ENCODE measurements at places on chromosomes 3 and 15. TPM values are rescaled to one million over a fixed set of nuclear protein-coding genes. Genes with fewer than 3 reads are reported as not detected.

The SLC28A2 gene
- not detected for total RNA-seq

The KBTBD13 gene
- total RNA-seq = not detected

The ARNT2 gene
- not detected for total RNA-seq

The ACTRT3 gene
- 1.7 TPM for total RNA-seq

The PSMD6 gene
- 130 TPM for total RNA-seq

DNA sequence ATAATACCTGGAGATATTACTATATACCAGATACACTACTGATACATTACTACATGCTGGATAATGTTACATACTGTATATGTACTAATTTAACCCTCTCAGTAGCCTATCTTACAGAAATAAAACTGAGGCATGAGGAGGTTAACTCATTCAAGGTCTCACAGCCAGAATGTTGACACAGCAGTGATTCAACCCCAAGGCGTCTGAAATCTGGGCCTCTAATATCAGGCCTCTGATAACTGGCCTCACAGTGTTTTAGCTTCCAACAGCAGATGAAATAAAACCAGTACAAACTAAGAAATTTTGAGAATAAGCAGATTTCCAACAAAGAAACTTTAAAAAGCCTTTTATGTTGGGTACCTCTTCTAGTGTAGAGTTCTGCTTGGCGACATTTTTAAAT, 23.4 kb downstream of the DZIP1L start:
- no peak for DNase-seq
- no peak overlapping the region for H3K4me3 ChIP-seq
- H3K36me3 ChIP-seq = no peaks in the 10 kb centered on the region
- peaks cover 12% of the 10 kb centered on the region for H3K27me3 ChIP-seq
- H3K27ac ChIP-seq = no peak overlapping the region

GRCh38 chr3:108590460-108590859, 938 bp downstream of the DZIP3 start:
- DNase-seq = no peak
- H3K4me1 ChIP-seq = peaks cover 39% of the 10 kb centered on the region
- peak overlapping the region; percentile 99 for H3K27ac ChIP-seq
- H3K4me3 ChIP-seq = peak overlapping the region; percentile 100
- peaks cover 20% of the 10 kb centered on the region for H3K36me3 ChIP-seq

GRCh38 chr15:38557921-38558320, 6.7 kb downstream of the RASGRP1 start:
- peak overlapping the region; percentile 95 for H3K27ac ChIP-seq
- H3K27me3 ChIP-seq = no peaks in the 10 kb centered on the region
- peaks cover 96% of the 10 kb centered on the region for H3K4me1 ChIP-seq
- peak overlapping the region; percentile 61 for H3K4me3 ChIP-seq

GRCh38 chr3:197775317-197775716, 15.7 kb upstream of the LRCH3 start:
- H3K4me3 ChIP-seq = no peak overlapping the region
- no peak overlapping the region for H3K27ac ChIP-seq
- DNase-seq = no peak
- no peaks in the 10 kb centered on the region for H3K27me3 ChIP-seq
- H3K4me1 ChIP-seq = no peaks in the 10 kb centered on the region

GRCh38 chr3:136195258-136196063, 674 bp downstream of the MSL2 start:
- DNase-seq = peak; percentile 66
- peak overlapping the region; percentile 87 for H3K4me3 ChIP-seq
- H3K36me3 ChIP-seq = peaks cover 47% of the 10 kb centered on the region
- H3K27ac ChIP-seq = peak overlapping the region; percentile 98
- peaks cover 4% of the 10 kb centered on the region for H3K27me3 ChIP-seq

GRCh38 chr3:126465928-126466544, 9.7 kb downstream of the ZXDC start:
- peaks cover 28% of the 10 kb centered on the region for H3K36me3 ChIP-seq
- no peaks in the 10 kb centered on the region for H3K27me3 ChIP-seq
- no peak overlapping the region for H3K27ac ChIP-seq
- H3K4me1 ChIP-seq = peaks cover 28% of the 10 kb centered on the region
- no peak for DNase-seq

DNA sequence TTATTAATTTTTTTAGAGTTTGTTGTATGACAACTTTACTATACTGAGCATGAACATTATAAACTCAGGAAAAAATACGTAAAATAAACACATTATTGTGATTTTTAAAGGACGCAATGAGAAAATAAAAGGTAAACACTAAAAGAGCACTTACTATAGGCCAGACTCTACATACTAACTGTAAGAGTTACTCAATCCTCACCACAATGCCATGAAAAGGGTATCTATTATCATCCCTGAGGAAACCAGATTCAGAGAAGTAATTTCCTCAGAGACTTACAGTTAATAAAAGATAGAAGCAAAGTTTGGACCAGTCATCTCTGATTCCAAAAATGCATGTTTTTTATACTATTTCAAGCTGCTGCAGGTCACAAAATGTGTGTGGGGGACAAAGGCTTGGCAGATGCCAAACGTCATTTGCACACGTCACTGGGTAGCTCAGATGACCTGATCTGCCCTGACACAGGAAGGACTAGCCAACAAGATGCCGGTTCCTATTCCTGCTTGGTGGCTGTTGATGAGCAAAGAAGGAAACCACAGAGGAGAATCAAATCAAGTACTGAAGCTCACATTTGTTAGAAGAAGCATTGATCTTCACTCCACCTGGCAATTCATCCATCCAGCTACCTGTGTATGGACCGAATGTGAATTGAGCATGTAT, 42.3 kb downstream of the KLHL6 start:
- peaks cover 42% of the 10 kb centered on the region for H3K36me3 ChIP-seq
- peak; percentile 32 for DNase-seq
- H3K27ac ChIP-seq = peak overlapping the region; percentile 78
- H3K4me3 ChIP-seq = no peak overlapping the region
- H3K27me3 ChIP-seq = no peaks in the 10 kb centered on the region

DNA sequence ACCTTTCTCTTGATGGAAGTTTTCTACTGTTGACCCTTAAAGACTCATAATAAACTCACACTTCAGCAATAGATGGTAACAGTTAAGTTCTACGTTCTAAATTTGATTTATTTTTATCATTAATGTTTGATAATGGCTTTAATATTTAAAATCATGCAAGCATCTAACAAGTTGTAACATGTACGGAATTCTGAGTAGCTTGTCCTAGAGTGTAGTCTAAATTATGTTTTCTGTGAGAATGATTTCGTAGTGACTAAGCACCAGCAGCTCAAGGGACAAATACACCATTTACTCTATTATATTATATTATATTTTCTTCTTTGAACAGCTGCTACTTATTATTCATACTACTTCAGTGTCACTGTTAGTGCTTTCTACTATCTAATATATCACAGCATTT, 345.6 kb downstream of the NLGN1 start:
- DNase-seq = no peak
- H3K27ac ChIP-seq = no peak overlapping the region
- H3K4me1 ChIP-seq = no peaks in the 10 kb centered on the region
- H3K36me3 ChIP-seq = no peaks in the 10 kb centered on the region
- H3K4me3 ChIP-seq = no peak overlapping the region
- H3K27me3 ChIP-seq = no peaks in the 10 kb centered on the region

GRCh38 chr3:140167600-140168281, 232.8 kb downstream of the CLSTN2 start:
- peaks cover 9% of the 10 kb centered on the region for H3K27me3 ChIP-seq
- H3K4me1 ChIP-seq = no peaks in the 10 kb centered on the region
- H3K27ac ChIP-seq = no peak overlapping the region
- no peaks in the 10 kb centered on the region for H3K36me3 ChIP-seq
- DNase-seq = no peak

DNA sequence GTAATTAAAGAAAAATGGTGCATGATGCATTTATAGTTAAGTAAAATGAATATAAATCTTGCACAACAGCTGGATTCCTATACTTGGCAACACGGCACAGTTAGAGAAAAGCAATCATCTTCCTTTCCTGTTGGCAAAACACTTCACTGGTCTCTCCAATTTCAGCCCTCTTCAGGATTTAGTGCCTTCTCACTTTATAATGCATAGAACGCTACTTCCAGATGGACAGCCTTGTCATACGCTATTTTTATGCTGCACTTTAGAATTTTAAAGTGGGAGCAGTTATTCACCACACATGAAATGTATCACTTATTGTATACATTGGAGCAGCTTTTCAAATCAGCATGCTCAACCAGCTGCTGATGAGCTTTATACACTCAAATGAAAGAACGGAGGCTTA, 194.4 kb upstream of the GBE1 start:
- H3K27ac ChIP-seq = no peak overlapping the region
- H3K36me3 ChIP-seq = no peaks in the 10 kb centered on the region
- H3K4me1 ChIP-seq = no peaks in the 10 kb centered on the region
- H3K27me3 ChIP-seq = peaks cover 5% of the 10 kb centered on the region
- H3K4me3 ChIP-seq = no peak overlapping the region
